ENCODE measurements at places on chromosomes 1 and 21. TPM values are rescaled to one million over a fixed set of nuclear protein-coding genes. Genes with fewer than 3 reads are reported as not detected.

The LDLRAP1 gene
- polyA plus RNA-seq = 12.1 TPM

The LCE1F gene
- not detected for polyA plus RNA-seq

The ANGPTL1 gene
- polyA plus RNA-seq = 9.3 TPM

The NR1I3 gene
- polyA plus RNA-seq = 0.56 TPM

The SLC30A2 gene
- not detected for polyA plus RNA-seq

The GSTM1 gene
- 0.55 TPM for polyA plus RNA-seq

The TSACC gene
- polyA plus RNA-seq = 1.5 TPM

The LPAR3 gene
- not detected for polyA plus RNA-seq

The KCNJ6 gene
- not detected for polyA plus RNA-seq

The LIN28A gene
- 0.01 TPM for polyA plus RNA-seq

The KRTAP19-5 gene
- not detected for polyA plus RNA-seq

The PDZK1 gene
- polyA plus RNA-seq = 14.9 TPM

The SPATA46 gene
- not detected for polyA plus RNA-seq

The FMOD gene
- 0.04 TPM for polyA plus RNA-seq

The ADAMTSL4 gene
- 16.4 TPM for polyA plus RNA-seq

The CYP4X1 gene
- polyA plus RNA-seq = not detected

The CASQ2 gene
- polyA plus RNA-seq = not detected

The TACSTD2 gene
- not detected for polyA plus RNA-seq

The PHC2 gene
- 100 TPM for polyA plus RNA-seq

The SLC6A9 gene
- 9.9 TPM for polyA plus RNA-seq

The OR2T2 gene
- not detected for polyA plus RNA-seq

The C1orf226 gene
- 6.0 TPM for polyA plus RNA-seq

The ZNF683 gene
- polyA plus RNA-seq = not detected

The TMCO2 gene
- not detected for polyA plus RNA-seq

The MYCBP gene
- 7.3 TPM for polyA plus RNA-seq

The SLC44A5 gene
- polyA plus RNA-seq = 16.0 TPM

The WNT4 gene
- not detected for polyA plus RNA-seq

The CYP4A22 gene
- not detected for polyA plus RNA-seq

The YOD1 gene
- 2.5 TPM for polyA plus RNA-seq

The BCAN gene
- not detected for polyA plus RNA-seq

The S100A7A gene
- polyA plus RNA-seq = not detected

The CHD5 gene
- 0.09 TPM for polyA plus RNA-seq

The GPR61 gene
- not detected for polyA plus RNA-seq

The SPRR3 gene
- polyA plus RNA-seq = not detected

The MYOG gene
- not detected for polyA plus RNA-seq

The IL23R gene
- 0.07 TPM for polyA plus RNA-seq

The NUP210L gene
- not detected for polyA plus RNA-seq

The TMEM200B gene
- polyA plus RNA-seq = 1.4 TPM

The DR1 gene
- polyA plus RNA-seq = 15.7 TPM

The VHLL gene
- not detected for polyA plus RNA-seq

The IL24 gene
- not detected for polyA plus RNA-seq

The BEST4 gene
- 0.71 TPM for polyA plus RNA-seq

The CD1B gene
- not detected for polyA plus RNA-seq

The KCNK1 gene
- polyA plus RNA-seq = not detected

The DMRTA2 gene
- not detected for polyA plus RNA-seq

The LEFTY2 gene
- 0.42 TPM for polyA plus RNA-seq

The IFI44L gene
- 0.04 TPM for polyA plus RNA-seq

The SUSD4 gene
- polyA plus RNA-seq = not detected

The MAN1C1 gene
- 0.18 TPM for polyA plus RNA-seq

The BEND5 gene
- polyA plus RNA-seq = 0.11 TPM

The ABCA4 gene
- 0.57 TPM for polyA plus RNA-seq

The SELENON gene
- 8.0 TPM for polyA plus RNA-seq

The ATP1B1 gene
- 134 TPM for polyA plus RNA-seq

The BMP8B gene
- 0.48 TPM for polyA plus RNA-seq

The CNIH3 gene
- 0.99 TPM for polyA plus RNA-seq

The GNAT2 gene
- polyA plus RNA-seq = not detected

The CFAP74 gene
- polyA plus RNA-seq = 0.62 TPM

Data from HepG2 (cell line).